GDM1 (cell line): ENCODE measurements at places on chromosomes 5 and 9.

DNA sequence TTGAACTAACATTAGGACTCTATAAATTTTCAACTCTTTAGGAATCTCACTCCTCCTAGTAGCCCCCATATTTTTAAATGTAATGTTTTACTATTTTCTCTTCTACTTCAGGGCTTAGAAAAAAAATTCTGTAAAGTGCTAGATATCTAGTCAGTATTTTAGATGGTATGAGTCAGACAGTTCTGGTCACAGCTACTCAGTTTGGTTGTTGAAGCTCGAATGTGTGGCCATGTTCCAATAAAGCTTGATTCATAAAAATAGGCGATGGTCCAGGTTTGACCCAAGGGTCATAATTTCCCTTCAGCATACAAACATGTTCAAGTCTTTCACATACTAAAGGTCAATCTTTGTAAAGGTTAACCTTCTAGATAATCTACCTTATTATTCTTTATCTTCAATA, 566.0 kb upstream of the CDH18 start:
- DNase-seq, result no peak

DNA sequence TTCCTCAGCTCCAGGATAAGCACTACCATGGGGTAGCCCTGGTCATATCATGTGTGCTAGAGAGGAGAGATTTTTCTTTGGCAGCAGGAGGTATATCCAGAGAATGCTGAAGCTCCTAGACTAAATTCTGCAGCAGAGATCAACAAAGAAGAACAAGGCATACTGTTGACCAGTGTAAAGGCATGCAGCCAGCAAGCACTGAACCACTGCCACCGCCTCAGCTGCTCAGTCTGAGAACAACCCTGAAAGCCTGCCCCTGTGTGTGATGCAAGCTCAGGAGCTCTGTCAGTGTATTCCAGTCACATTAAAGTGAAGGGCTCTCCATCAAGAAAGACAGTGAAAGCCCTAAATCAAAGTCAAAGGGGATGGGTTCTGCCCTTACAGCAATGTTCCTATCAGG, 439.5 kb upstream of the CD180 start:
- no peak for DNase-seq

DNA sequence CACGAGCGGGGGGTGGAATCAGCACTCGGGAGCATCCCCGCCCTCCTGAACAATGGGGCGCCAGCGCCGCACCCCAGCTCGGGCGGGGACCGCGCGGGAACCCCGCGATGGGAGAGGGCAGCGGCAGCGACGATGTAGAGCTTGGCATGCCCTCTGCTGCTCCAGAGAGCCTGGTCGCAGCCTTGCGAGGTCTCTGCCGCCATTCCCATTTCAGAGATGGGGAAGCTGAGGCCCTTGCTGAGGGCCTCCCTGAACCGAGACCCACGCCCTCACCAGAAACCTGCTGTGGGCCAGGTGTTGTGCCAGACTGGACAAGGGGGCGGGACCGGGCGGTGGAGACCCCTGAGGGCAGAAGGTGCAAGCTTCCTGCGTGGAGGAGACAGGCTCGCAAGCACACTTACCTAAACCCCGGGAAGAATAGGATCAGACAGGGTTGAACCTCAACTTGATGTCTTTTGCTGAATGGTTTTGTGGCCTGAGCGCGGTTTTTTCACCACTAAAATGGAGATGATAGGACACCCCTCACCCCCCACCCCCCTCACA, 647 bp upstream of the MEGF9 start:
- DNase-seq, result no peak

- DNase-seq, result peak; percentile 8
Measured at GRCh38 chr9:123796618-123797484, 133.1 kb downstream of the DENND1A start.

GRCh38 chr5:42751044-42751443, 5.6 kb upstream of the CCDC152 start:
- DNase-seq, result no peak

DNA sequence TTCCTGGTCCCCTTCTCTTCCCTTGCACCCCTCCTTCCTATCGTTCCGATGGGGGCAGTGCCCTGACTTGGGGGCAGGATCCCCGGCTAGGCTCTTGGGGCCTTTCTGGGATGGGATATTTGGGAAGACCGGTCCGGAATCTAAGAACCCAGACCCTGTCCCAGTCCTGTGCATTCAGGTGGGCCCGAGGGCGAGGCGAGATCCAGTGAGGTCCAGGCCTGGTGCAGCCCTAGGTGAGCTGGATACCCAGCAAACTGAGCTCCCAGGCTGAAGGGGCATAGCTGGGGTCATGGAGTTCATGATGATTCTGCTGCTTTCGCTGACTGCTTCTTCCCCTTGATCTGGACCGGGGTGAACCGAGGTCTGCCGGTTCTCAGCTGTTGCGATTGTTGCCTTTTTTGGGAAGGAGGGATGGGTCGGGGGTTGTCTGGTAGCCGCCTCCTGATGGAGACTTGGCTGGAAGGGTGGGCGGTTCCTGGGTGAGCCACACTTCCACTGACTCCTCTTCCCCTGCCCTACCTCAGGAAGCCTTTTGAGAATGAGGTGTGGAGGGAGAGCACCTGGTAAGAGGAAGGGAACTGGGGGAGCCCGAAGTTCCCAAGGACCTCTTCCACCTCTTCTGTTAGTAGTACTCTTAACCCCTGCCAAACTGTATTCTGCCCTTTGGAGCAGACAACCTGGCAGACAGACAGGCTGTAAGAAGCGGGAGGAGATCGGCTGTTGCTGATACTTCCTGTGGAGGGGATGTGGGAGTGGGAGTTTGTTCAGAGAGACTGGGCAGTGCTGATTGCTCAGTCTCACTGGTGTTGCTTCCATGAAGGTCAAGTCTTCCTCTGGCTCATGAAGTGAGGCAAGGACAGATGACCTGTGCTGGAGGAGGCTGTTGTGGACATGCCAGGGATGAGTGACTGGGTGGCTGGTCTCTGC, 1.0 kb downstream of the LRRC8A start:
- DNase-seq, result no peak

GRCh38 chr9:69502671-69503301, 169.4 kb downstream of the APBA1 start:
- no peak for DNase-seq

GRCh38 chr5:759111-759751, 25.3 kb downstream of the ZDHHC11B start:
- no peak for DNase-seq

- no peak for DNase-seq
Measured at GRCh38 chr5:118196229-118196628, 792.1 kb downstream of the DTWD2 start.
